NCI-H1930 (cell line): ENCODE measurements at places on chromosomes 6 and 20.

DNA sequence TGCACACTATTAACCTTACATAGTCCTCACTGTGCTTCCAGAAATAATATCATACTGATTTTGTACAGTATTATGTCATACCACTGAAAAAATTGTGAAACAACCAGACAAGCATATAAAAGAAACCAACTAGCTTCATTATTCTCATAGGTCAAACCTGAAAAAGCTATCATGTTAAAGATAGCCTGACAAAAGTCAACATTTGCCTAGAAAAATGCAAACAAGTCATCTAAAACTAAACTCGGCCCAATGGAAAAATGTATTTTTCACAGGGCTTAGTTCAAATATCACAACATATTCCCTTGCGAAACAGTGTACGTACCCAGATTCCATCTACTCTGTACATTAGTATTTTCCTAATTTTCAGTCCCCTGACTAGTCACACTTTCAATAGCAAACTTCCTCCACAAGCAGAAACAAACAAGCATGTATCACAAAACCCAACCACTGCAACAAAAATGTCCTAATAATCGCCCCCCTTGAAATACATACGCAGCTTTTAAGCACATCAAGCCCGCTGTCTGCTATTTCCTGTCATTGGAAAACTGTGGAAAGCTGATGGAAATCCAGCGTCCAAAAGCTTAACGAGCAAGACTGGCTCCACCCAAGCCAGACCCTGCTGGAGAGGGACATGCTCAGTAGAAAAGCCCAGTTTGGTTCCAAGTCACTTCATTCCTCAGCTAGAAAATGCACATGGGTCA is 93.1 kb downstream of the EPB41L2 start:
- DNase-seq, result no peak

DNA sequence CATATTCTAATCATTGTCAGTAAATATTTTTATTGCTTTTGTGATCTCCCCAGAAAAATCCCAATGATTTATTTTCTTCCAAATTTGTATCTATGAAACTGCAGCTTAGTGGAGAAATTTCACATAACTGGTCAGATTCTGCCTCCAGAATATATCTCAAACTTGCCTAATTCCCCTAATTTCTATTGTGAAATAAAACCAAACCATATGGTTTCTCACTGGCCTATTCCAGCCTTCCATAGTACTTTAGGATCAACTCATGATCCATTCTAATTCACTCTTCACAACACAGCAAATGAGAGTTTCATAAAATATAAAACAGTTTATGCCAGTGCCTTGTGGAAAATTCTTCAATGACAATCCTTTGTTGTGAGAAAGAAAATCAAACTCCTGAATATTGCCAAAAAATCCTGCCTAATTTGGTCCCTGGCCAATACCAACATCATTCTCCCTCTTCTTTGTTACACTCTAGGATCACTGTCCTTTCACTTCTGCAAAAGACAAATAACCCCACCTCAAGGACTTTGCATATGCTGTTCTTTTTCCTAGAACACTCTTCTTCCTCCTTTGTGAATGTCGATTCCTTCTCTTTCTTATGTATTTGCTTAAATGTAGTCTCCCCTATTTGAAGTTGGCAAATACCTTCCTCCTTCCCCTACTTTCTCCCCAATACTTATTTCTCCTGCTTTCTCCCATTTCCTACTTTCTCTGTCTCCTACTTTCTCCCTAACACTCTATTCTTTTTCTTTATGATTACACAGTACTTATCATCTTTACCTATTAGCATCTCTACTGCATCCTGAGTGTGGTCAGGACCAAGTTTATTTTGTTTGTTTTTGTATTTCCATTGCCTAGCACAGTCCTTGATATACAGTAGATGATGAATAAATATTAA is 587.5 kb downstream of the RFPL4B start:
- no peak for DNase-seq

DNA sequence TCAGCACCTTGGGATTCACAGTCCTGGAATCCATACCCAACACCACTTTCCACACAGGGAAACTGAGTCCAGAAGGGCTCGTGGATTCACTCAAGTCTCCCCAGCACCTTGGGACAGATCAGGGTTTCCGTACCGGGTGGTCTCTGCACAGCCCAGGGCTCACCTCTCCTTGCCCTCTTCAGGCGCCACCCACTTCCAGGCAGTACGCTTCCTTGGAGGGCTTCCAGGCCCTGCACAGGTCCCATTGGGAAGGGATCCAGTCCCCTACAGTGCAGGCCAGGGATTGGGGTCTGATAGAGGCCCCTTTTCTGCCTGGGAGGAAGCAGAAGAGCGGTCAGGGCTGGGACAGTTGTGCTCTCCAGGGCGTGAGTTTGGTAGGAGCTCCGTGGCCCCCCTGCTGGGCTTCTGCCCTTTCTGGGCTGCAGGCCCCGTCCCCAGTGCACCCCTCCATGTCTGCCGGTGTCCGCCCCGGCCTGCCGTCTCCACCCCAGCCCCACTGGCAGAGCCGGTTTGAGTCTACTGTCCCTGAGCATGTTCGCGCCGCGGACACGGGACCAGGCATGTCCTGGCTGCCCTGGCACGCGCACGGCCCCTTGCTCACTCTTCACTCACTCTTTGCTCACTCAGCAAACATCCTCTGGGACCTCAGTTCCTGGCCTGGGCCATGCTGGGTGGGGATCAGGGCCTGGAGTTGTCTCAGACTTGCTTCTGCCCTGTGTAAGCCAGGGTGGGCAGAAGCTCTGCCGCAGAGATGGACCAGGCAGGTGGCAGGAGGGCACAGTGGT is 12.6 kb downstream of the SRC start:
- DNase-seq, result no peak

DNA sequence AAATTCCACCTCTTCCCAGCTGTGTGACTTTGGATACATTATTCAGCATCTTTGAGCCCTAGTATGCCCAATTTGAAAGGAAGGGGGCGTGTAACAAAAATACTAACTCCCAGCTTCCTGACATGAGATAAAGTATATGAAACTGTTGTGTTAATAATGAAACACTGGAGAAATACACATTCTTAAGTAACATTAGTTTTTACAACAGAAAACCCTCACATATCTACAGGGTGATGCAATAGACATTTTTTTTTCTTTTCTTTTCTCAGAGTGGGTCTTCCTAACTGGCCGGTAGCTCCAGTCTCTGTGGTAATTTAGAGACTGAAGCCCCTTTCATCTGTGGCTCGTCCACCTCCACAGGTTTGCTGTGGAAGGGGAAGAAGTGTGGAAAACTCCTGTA is 79.5 kb downstream of the CD83 start:
- DNase-seq, result no peak

DNA sequence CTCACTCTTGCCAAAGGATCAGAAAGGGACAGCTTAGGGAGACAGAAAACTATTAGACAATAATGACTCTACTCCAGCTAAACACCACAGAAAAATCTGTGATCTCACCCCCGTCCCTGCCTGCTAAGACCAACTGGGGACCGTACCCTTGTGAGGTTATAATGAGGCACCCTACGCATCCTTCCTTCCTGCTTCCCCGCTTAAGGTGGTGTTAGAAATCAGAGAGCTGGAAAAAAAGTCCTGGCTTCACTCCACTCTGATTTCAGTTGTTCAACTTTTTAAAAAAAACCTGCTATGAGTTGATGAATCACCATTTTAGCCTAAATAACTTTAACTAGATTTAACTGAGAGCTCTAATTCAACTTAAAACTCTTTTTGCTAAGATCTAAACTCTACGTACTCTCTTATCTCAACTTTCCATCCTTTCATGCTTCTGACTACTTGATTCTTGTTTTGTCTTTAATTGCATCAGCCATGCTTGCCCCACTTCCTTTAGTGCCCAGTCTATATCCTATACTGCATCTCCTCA is 35.8 kb upstream of the TMEM14A start:
- no peak for DNase-seq

DNA sequence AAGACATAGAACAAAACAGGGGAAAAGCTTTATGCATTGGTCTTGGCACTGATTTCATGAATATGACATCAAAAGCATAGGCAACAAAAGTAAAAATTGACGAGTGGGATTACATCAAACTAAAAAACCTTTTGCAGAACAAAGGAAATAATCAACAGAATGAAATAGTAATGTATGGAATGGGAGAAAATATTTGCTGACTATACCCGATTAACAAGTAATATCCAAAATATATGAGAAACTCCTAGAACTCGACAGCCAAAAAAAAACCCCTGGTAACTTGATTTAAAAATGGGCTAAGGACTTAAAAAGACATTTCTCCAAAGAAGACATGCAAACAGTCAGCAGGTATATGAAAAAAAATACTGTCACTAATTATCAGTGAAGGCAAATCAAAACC is 231.7 kb upstream of the MAN1A1 start:
- no peak for DNase-seq

DNA sequence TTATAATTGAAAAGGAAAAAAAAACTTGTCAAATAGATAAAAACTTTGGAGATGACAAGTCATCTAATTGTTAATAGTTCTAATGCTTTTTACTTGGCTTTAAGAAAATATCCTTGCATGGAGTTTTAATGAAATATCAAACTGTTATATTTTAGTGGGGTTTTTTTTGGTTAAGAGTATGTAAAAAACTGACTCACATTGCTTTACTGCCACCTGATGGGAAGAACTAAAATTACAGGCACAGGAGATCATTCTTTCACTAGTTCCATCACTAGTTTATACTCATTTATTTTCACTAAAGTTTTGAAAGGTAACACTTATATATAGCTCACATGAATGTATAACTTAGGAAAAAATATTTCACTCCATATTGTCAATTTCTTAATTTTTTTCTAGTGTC is 309.1 kb downstream of the LMBRD1 start:
- DNase-seq, result no peak

GRCh38 chr6:90406142-90406794 is 109.6 kb upstream of the BACH2 start:
- no peak for DNase-seq

- DNase-seq, result no peak
Measured at GRCh38 chr6:168666699-168667427, 225.9 kb downstream of the SMOC2 start.

DNA sequence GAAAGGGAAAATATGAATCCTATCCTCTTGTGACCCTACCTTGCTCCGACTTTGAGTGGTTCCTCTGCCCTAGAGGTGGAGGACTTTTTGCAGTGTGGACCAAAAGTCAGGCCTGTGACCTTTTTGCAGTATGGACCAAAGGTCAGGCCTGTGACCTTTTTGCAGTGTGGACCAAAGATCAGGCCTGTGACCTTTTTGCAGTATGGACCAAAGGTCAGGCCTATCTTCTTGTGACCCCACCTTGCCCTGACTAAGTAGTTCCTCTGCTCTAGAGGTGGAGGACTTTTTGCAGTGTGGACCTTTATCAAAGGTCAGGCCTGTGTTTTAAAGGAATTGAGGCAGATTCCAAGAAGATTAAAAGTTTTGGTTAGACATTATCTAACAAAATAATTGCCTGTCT is 10.9 kb upstream of the ERVFRD-1 start:
- no peak for DNase-seq

- no peak for DNase-seq
Measured at GRCh38 chr20:50574586-50574985, 64.4 kb downstream of the PTPN1 start.

DNA sequence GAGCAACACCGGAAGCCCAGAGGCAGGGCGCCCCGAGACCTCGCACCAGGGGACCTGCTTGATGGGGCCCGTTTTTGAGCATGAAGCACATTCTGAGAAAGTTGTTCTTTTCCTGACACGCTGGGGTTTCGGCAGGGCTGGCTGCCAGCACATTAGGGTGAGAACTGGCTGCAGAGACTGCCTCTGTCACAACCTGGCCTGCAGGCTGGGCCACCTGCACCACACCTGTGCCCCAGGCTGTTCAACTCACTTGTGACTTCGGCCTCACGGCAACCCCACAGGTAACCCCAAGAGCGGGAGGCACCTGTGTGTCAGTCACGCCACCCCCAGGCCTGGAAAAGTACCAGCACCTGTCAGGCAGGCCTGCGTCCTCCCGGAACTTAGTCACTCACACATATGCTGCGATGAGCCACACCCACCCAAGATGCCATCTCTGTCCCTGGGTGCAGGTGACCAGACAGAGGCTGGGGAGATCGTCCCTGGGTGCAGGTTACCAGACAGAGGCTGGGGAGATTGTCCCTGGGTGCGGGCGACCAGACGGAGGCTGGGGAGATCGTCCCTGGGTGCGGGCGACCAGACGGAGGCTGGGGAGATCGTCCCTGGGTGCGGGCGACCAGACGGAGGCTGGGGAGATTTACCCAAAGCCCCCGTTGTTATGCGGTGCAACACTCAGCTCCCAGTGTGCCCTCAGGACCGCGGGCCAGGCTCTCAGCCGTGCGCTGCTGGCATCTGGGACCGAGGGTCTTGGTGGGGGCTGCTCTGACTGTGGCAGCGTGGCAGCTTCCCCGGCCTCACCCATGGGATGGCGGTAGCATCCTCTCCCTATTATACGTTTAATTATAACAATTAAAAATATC is 82.5 kb upstream of the BHLHE23 start:
- DNase-seq, result no peak

- DNase-seq, result no peak
Measured at GRCh38 chr6:166310634-166311033, 2.4 kb upstream of the PRR18 start.

- no peak for DNase-seq
Measured at GRCh38 chr6:2688401-2689064, 62.2 kb downstream of the MYLK4 start.

DNA sequence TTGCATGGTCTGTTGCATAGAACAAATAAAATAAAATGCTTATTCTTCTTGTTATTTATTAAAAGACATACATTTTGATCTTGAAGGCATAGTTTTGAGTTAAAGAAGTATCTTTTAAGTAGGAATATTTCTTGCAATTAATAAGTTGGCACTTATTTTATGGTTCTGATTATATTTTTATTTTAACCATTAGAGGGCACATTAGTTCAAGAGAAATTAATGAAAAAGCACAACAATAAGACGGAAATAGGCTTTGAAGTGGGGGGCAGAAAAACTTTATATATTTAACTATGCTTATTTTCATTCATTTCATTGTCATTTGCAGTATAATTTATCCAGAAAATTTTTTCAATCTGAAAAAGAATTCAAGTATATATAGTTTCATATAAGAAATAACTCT is 44.2 kb upstream of the MAP3K7 start:
- DNase-seq, result no peak

DNA sequence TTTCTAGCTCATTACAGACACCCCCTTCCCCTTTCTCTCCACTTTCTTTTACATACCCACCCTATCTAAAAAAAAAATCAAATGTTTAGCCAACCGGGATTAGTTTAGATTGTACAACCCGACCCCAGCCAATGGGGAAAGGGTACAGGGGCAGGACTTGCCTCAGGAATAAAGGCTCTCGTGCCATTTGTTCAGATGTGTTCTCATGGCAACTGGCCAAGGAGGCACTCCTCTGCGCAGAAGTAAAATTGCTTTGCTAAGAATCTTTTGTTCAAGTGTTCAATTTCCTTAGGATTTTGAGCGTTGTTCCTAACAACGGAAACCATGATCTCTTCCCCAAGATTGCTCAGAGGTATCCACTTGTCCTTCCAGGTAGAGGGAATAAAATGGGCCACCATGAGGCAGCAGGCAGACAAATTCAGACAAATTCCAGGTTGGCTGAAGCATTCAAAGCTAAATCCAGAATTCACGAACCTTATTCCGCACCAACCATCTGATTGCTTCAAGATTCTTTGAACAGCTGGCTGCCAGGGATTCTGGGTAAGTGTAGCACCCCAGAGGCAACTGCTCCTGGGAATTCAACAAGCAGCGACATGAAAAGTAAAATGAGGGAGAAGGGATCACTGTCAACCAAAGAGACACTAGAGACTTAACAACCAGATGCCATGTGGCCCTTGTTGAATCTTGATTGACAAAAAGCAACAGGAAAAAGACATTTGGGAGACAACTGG is 431.8 kb downstream of the PREX1 start:
- no peak for DNase-seq
